ENCODE measurements at places on chromosomes 16 and 17.
A peak's percentile ranks its signal among the peaks of the same experiment; 100 is the strongest.

DNA sequence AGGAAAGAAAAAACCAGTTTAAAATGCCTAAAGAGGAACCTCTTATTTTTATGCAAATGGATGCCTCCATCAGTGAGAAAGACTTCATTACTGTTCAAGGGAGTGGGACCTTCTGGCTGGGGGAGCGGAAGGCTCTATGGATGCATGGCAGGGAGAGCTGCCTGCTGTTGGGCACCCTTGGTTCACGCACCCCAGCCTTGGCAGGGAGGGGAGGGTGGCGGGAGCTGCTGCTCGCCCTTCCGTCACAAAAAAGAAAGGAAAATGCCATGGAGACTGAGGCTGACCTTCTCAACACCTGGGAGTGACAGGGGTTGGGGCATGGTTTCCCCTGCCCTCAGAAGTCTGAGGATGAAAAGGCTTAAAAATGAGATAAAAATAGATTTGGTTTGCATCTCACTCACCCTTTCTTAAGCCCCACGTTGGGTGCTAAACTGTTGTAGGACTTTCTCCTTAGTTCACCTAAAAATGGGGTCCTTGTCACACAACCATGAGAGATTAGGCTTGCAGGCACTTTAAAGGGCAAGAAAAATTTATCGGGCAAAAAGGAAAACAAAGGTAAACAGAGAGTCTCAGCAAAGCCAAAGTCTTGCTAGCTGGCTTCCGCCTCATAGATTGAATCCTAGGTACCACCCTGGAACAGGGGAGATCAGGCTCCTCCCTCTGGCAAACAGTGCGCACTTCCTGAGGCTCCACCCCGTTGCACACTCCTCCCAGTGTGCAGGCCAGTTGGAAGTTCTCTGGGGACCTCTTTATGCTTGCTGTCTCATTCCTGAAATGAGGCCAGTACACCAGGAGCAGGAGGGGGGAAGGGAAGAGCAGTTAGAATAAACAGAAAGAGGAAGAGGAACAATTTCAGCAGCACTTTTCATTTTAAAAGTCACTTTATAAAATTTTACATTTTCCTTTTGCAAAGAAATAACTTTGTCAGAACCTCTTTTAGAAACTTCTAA lies 31.6 kb downstream of the PHKB start:
- no peak for DNase-seq

DNA sequence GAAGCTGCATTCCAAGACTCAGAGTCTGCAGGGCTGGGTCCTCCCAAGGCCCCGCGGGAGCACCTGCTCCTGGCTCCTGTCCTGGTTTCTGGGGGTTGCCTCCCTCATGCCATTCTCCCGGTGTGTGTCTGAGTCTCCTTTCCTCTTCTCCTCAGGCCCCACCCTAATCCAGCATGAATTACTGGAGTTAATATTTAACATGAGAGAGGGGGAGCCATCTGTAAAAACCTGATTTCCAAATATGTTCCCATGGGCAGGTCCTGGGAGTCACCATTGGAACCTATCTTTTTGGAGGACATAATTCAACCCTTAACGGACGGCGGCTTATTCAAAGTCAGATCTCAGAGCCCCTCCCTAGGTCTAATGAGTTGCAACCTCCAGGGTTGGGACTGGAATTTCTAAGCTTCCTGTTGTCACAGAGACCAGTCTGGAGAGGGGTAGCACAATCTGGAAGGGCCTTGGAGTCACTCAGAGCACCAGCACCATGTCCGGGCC lies 5.4 kb downstream of the C17orf99 start:
- DNase-seq = no peak

- no peak for DNase-seq
Observed at GRCh38 chr16:79217375-79218011, 383.0 kb downstream of the MAF start.

GRCh38 chr17:58615768-58616659 lies 75.8 kb downstream of the TEX14 start:
- DNase-seq = no peak

GRCh38 chr16:81923296-81923695 lies 88.0 kb downstream of the SDR42E1 start:
- no peak for DNase-seq

GRCh38 chr17:15966183-15966878 lies 21.4 kb downstream of the ADORA2B start:
- DNase-seq = no peak

- no peak for DNase-seq
Observed at GRCh38 chr17:17528696-17529652, 32.8 kb upstream of the RASD1 start.

GRCh38 chr17:73623247-73623646 lies 21.0 kb downstream of the SDK2 start:
- no peak for DNase-seq

DNA sequence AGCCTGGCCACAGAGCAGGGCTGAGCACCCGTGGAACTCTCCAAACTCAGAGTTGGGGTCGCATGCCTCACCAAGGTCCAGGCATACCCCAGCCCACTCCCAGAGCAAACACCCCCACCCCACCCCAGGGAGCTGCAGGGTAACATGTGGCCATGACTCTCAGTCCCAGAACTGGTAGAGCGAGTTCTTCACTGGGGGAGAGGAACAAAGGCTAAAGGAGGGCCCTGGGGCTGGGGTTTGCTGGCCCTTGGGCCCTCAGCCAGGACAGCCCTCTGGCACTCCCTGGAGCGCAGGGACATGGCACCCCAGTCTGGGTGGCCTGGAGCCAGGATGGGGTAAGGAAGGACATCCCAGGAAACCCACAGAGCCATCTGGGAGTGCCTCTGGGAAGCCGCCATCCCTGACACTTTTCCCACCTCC lies 4.2 kb downstream of the HID1 start:
- no peak for DNase-seq

DNA sequence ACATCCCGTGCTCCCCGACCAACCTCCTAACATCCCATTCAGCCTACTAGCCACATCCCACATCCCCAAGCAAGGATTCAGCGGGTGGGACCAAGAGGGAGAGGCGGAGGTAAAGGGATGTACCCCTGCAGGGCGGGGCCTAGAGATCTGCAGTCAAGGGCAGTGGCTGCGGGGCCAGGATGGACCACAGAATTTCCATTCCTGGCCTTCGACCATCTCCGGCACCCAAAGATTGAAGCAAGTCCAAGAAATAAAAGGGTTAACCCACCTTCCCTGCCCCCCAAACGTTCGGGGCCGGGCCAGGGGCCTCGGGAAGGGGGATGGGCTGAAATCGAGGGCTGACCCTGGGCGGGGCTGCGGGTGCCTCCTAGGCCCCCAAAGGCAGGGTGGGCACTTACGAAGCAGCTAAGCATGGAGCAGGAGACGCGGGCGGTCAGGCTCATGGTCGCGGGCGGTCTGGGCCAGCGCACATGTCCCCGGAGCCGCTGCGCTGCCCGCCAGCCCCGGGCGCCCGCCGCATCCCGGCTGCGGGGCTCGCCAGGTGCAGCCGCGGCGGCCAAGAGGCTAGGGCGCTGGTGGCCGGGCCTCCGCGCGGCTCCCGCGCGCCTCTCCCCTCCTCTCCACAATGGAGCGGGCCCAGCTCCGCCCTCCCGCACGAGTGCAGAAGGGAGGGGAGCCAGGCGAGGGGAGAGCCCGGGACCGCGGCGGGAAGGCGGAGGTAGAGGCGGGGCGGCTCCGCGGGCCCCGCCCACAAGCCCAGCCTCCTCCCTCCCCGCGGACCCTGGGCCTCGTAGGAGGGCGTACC lies at the start of gene MTMR4:
Gene MTMR4 (minus strand): TSS at position 674 of the 805 bp plus-strand sequence. CDS start 231 bp downstream, at position 443.
- peak; percentile 65 for DNase-seq

GRCh38 chr16:55824473-55825000 lies 8.4 kb downstream of the CES1 start:
- DNase-seq = no peak

GRCh38 chr16:87653234-87653633 lies 50.9 kb downstream of the JPH3 start:
- no peak for DNase-seq

DNA sequence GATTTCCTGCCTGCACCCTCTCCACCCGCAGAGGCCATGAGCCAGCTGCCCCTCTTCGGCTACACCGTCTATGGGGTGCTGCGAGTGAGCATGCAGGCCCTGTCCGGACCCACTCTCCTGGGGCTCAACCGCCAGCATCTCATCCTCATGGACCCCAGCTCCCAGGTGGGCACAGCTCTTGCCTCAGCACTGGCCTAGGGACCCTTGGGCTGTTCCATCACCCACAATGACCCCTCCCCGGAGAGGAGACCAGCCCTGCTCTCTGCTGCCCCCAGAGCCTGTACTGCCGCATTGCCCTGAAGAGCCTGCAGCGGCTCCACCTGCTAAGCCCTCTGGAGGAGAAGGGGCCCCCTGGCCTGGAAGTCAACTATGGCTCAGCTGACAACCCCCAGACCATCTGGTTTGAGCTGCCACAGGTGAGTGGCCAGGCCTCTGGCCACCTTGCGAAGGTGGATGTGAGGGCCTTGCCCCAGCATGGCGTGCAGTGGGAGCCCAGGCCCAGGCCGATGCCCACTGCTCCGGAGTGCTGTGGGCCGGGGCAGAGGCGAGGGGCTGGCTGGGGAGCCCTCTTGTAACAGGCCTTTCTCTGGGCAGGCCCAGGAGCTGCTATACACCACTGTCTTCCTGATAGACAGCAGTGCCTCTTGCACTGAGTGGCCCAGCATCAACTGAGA lies 7.3 kb upstream of the SMIM5 start:
- no peak for DNase-seq

DNA sequence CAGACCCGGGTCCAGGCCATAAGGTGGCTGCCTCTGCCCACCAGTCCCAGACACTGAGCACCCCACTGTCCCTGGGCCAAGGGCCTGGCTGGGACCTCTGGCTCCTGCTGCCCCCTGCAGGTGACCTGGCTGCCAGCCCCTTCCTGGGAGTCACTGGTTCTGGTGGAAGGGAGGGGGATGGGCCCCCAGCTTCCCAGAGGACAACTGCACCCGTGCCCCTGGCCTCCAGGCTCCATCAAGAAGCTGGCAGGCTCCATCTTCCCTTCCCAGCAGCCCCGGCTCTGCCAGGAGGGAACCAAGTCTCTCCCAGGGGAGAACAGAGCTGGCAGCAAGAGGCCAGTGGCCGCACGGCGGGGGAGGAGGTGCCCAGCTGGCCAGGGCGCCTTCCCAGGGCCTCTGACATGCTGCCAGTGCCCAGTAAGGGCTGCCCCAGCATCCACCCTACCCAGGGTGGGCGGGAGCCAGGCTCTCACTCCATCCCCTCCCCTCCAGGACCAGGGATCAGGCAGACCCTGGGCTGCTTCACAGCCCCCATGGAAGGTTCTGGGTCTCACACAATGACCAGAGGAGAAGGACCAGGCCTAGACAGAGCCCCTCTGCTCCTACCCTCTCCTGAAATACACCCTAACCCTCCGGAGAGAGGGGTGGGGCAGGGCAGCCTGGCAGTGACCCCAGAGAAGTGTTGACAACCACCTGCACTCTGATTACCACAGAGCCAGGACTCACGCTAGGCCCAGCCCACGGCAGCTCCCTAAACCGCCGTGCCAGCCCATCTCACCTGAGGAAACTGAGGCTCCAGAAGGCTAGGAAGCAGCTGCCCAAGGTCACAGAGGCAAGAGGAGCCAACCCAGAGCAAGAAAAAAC lies 3.6 kb downstream of the CLUH start:
- no peak for DNase-seq

GRCh38 chr17:49728425-49728824 lies 20.7 kb upstream of the SLC35B1 start:
- no peak for DNase-seq

- no peak for DNase-seq
Observed at GRCh38 chr17:65359016-65359415, 202.4 kb downstream of the AXIN2 start.

GRCh38 chr17:39981207-39981741 lies 667 bp downstream of the PSMD3 start:
- DNase-seq = no peak

DNA sequence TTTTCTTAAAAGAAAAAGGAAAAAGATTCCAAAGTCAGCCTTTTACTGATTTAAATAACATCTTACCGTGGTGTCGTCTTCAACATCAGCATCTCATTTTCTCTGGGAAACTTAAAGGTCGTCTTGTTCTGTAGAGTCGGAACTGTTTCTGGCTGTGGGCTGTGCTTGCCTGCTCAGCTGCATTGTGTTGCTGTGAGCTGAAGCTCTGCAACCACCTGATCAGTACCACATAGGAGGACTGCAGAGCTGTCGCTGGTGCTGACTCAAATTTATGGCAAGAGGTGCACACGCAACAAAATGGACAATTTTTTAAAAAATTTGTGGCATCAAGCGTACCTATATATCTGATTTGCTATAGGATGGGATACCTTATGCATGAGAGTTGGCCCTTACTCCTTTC lies at the start of gene OMG:
Gene OMG (minus strand): TSS at position 150 of the 400 bp plus-strand sequence. CDS start 908 bp downstream, outside the sequence.
- no peak for DNase-seq

DNA sequence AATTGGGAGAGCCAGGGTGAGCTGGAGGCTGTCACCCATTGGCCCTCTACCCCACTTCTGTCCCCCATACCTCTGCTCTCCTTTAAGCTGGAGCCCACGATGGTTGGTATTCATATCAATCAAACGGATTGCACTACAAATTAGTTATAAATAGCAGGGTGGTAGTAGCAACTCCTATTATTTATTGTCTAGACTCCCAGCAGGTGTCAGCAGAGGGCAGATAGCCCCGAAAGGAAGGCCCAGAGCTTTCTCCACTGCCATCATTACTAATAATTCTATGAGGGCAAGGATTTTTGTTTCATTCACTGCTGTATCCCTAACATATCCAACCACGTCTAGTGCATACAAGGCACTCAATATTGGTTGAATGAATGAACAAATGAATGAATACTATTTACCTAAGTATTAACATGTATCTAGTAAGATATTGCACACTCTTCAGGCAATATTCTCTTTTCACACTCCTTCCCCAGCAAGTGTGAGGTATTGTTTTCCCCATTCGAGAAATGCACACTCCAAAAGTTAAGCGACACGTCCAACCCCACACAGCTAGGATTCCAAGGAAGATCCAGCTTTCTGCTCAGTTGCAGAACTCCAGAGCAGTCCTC lies 6.3 kb downstream of the C17orf50 start:
- peak; percentile 23 for DNase-seq

GRCh38 chr17:81460856-81461460 lies 51.6 kb downstream of the ACTG1 start:
- no peak for DNase-seq

- peak; percentile 50 for DNase-seq
Observed at GRCh38 chr17:2215616-2216364, 87.8 kb downstream of the SMG6 start.

GRCh38 chr16:81006211-81006812 lies 373 bp downstream of the CMC2 start:
- peak; percentile 63 for DNase-seq

- DNase-seq = no peak
Observed at GRCh38 chr17:1558401-1558800, 4.2 kb downstream of the PITPNA start.

DNA sequence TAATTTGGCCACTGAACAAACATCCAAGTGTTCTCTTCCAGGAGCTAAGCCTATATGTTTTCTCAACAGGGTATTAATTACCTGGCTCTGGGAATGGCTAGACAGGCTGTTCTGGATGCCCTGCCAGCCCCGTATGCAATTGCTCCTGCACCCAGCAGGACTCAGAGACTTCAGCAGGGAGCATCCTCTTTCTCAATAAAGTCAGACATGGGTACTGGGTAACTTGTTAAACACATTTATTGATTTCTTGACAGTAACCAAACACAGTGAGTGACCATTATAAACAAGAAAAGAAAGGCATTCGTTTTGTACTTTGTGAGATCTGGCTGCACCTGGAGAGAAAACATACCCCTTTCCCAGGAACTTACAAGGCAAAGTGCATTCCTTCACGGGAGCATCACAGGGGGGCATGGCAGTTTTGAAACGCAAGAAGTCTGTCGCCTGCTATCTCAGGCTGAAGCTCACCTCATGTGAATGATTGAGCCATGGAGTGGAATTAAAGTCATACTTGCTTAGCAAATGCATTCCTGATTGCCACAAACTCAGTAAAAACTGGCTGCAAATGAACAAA lies 369.8 kb downstream of the UTP18 start:
- no peak for DNase-seq

- DNase-seq = no peak
Observed at GRCh38 chr16:1965396-1966001, 873 bp upstream of the RPS2 start.

- DNase-seq = no peak
Observed at GRCh38 chr17:36863131-36863530, 74.1 kb upstream of the LHX1 start.
